Tongue (tissue), 3 donors: ENCODE measurements at places on chromosomes 7 and 10.
A peak's percentile ranks its signal among the peaks of the same experiment; 100 is the strongest.

DNA sequence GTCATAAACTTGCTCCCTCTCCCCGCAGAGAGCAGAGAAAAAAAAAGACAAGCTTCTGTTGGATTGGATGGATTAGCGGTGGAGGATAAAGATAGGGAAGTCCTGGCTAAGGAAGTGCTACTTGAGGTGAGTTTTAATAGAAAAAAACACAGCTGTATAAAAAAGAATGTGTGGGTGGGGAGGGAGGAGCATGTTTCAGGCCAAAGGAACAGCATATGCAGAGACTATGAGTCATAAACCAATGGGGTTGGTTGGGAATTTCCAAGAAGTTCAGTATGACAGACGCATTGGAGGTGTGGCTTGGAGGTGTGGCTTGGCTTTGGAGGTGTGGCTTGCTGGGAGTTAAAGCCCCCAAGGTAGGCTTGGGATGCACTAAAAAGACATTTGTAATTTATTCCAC, 103.0 kb upstream of the LSM8 start:
- DNase-seq, result no peak

DNA sequence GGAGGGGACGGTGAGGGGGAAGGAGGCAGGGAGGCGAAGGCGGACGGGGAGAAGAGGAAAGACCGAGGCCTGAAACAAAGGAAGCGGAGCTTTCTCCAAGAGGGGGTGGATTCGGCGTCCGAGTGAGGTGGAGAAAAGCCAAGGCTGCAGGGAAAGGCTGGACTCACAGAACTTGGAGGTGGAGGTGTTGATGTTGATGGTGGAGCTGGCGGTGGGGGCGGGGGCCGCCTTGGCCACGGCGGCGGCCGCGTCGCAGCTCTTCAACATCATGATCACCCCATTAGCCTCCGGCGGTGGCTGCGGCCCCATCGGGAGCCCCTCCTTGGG, 578 bp downstream of the CACUL1 start:
- DNase-seq, result peak; percentile 65

GRCh38 chr10:50469778-50470193, 154.0 kb downstream of the SGMS1 start:
- DNase-seq, result no peak

GRCh38 chr10:1347962-1348772, 292.0 kb downstream of the WDR37 start:
- no peak for DNase-seq
